RWPE1 (cell line): ENCODE measurements at places on chromosomes 3 and 15.

- DNase-seq = no peak
Measured at GRCh38 chr3:57120451-57121174, 44.5 kb downstream of the IL17RD start.

DNA sequence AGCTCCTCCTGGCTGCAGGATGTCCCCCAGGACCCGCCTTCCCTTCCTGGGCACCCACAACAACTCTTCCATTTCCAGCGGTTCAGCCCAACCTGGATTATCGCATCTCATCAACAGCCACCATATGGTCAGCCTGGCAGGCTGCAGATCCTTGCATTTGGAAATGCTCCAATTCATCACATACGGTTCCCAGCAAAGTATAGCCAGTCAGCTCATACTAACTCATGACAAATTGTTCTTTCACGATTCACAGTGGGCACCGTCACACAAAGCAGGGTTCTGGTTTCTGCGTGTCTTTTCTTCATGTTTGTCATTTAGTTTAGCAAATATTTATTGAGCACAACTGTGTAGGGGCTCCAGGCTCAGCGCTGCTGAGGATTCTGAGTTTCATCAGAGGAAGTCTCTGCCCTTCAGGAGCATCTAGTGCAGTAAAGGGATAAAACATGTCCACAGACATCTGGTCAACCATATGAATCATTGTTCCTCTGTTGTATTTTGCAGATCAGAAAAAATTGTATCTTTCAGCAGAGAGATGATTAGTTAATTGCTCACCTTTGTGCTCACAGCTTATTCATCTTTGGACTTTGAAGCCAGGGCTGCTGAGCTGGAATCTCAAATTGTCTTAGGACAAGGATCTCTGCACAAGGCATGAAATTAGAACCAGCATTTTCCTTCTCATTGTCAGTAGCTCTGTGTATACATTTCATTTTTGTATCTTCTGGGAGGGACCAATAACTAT is 125.1 kb downstream of the GABRG3 start:
- no peak for DNase-seq

DNA sequence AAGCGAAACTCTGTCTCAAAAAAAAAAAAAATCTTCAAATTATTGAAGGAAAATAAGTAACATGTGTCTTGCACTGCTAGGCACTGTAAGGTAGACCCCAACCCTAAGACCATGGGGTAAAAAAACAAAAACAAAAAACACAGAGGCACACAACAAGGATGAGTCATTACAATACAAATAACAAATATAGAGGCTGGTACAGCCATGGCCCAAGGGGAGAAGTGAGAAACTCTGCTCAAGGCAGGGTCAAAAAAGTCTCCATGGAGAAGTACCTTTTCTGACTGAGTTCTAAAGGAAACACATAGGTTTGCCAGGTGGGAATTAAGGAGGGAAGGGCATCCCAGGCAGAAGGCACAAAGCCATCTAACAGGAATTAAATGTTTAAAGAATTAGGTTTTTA is 54.5 kb downstream of the TOP2B start:
- DNase-seq = no peak

- DNase-seq = no peak
Measured at GRCh38 chr15:51388726-51389125, 47.3 kb downstream of the GLDN start.

DNA sequence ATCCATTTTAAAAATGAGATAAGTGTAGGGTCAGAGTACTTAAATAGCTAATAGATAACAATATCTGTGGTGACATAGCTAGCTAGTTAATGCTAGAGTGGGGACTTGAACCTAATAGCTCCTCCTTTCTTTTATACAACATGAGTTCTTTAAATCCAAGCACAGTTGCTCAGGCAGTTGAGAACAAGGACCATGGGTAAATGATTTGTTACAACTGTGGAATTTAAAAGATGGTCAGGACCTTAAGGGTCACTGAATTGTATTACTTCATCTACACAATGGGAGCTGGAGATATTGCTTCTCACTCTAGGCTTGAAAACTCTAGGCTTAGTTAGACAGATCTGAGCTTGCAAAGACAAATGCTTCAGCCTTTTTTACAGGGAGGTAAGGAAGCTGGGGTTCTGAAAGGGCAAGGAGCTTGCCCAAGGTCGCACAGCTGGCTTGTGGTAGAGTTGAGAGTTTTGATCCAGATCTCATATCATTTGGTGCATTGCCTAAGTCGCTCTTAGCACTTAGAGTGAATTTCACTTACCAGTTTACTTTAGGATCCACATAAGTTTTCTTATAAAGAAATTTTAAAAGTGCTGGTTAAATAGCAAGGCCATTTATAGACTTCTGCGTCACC is 90.2 kb downstream of the EDEM1 start:
- DNase-seq = no peak

- no peak for DNase-seq
Measured at GRCh38 chr3:15451216-15452113, 24.1 kb downstream of the EAF1 start.

DNA sequence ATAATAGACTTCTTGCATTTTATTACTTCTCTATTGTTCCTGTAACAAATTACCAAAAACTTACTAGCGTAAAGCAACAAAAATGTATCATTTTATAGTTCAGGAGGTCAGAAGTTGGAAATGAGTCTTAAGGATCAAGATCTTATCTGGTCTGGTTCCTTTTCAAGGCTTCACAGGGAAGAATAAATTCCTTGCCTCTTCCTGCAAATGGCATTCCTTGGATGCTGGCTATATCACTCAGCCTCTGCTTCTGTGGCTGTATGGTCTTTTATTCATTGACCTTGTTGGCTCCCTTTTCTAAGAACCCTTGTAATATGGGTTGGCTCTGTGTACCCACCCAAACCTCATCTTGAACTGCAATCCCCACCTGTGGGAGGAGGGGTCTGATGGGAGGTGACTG is 478.4 kb upstream of the THBS1 start:
- DNase-seq = no peak

DNA sequence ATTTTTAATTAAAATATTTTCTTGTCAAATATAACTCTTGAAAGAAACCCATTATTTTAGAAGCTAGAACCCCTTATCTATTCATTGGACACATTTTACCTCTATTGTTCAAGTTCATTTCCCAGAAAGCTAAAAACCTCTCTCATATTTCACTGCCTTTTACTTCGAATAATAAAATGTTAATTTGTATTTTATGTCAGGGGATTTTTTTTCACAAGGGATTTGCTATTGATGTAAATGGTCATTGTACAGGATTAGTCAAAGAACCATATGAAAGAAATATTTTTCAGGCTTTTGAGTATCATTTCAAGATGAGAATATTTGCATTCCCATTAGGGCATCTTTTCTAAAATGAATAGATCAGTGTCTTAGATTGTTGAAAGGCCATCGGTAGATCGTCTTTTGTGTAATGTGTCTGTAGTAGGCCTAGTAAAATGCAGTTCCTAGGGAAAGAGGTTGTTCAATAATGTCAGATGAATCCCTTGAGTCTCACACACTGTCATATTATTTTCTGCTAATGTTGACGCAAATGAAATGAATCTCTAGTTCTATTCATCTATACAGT is 114.5 kb downstream of the ROBO1 start:
- no peak for DNase-seq

GRCh38 chr3:111151438-111151837 is 79.8 kb downstream of the NECTIN3 start:
- peak; percentile 45 for DNase-seq
